ENCODE measurements at places on chromosomes 11 and 22.

GRCh38 chr11:107275632-107276031 is 182.0 kb downstream of the CWF19L2 start:
- no peak for DNase-seq

DNA sequence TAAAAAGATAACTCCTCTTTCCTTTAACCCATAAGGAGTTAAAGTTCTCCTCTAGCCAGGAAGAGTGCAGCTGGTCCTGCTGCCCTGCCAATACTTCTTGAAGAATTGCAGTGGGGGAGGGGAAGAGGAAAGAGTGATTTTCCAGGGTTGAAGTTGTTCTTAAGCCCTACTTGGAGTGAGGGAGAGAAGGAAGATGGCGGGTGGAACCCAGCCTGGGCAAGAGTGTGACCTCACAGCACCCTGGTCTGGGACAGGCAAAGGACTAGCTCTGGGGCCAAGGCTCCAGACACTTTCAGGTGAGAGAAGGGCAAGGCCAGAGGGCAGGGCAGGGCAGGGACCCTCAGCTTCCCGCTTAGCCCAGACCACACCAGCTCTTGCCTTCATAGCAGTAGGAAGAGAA is 6.6 kb downstream of the TNKS1BP1 start:
- DNase-seq: no peak

- no peak for DNase-seq
Measured at GRCh38 chr11:94946812-94947211, 26.5 kb downstream of the CWC15 start.

DNA sequence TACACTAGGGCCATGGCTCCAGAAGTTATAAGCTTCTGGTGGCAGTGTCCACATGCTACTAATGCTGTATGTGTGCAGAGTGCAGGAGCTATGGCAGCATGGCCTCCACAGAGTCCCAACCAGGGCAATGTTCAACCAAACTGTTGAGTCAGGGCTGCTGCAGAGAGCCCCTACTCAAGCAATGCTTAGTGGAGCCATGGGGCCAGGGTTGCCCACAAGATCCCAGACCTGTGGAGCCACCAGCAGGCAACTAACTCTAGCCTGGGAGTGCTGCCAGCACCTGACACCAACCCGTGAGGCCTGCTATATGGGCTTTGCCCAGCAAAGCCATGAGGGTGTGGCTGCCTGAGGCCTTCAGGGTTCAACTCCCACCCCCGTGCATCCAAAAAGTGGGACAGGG is 655.2 kb downstream of the TBC1D22A start:
- no peak for DNase-seq

- no peak for DNase-seq
Measured at GRCh38 chr11:23236826-23237555, 376.7 kb upstream of the CCDC179 start.

- DNase-seq: no peak
Measured at GRCh38 chr22:25120093-25120561, 79.5 kb upstream of the CRYBB3 start.

GRCh38 chr11:131864228-131864627 is 493.8 kb downstream of the NTM start:
- no peak for DNase-seq

DNA sequence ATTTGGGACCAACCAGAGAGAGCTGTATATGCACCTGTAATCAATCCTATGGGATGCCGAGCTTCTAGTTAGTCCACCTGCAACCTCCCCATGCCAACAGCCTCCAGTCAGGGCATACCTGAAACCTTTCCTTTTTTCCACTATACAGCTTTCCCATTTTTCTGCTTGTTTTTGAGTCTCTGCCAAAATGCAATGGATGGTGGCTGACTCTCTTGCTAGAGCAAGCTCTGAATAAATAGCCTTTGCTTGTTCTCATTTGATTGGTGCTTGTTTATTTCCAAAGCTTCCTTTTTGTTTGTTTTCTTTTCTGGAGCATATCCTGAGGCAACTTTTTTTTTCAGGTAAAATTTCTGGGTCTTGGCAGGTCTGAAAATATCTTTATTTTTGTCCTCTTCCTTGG is 58.0 kb upstream of the PLET1 start:
- no peak for DNase-seq
